ENCODE measurements at places on chromosomes 4 and X.

- no peak for DNase-seq
Measured at GRCh38 chrX:6456196-6456595, 78.7 kb downstream of the VCX3A start.

DNA sequence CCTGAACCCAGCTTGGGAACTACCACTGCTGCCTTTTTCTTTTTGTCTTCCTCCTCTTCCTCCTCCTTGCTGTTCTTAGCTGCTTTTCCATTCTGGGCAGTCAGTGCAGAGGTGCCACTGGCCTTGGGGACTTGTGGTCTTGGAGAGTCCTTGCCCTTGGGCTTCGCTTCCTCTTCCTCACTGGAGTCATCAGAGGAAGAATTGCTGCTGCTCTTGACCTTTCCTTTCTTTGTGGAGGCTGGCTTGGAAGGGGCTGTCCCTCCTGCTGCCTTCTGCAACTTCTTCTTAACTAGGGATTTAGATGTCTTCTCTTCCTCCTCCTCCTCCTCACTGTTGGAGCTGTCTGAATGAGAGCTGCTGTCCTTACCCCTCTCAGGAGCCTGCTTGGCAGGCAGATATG, 53.2 kb downstream of the FAM9B start:
- DNase-seq = no peak

GRCh38 chrX:55490121-55490520, 473 bp upstream of the USP51 start:
- DNase-seq = no peak

GRCh38 chr4:38085751-38086150, 125.6 kb downstream of the PTTG2 start:
- DNase-seq = no peak

DNA sequence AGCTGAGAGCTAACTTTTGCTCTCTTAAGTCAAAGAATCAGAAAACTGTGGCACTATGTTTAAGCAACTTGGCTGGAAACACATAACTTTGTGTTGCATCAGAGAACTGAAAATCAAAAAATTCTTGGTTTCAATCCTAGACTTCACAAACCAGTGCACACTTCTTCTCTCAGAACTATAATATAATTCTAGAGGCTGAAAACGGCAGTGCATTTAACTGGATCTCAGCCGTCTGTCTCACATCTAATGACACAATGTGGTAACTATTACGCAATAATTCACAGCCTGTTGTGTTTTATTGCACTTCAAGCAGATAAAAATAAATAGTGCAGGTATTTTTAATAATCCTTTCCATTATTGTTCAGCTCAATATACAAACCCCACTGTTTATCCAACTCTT, 260.6 kb upstream of the DIAPH2 start:
- DNase-seq = no peak

- DNase-seq = peak; percentile 53
Measured at GRCh38 chr4:145735827-145736226, 55.9 kb downstream of the C4orf51 start.

DNA sequence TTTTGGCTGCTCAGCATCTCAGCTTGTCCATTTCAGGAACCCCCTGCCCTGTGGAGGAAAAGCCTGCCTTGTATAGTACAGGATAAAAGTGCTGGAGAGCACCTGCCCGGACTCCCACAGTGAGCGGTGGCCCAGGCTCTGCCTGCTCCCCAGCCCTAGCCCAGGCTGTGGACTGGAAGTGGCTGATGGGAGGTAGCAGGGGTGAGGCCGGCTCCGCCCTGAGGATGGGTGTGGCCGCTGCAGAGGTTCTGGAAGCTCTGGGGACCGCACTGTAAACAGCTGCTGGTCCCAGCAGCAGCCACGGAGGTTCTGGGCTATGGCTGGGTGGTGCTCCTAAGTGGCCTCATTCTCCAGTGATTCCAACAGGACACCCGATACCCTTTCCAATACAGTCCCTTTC, 56.6 kb upstream of the HELT start:
- no peak for DNase-seq

DNA sequence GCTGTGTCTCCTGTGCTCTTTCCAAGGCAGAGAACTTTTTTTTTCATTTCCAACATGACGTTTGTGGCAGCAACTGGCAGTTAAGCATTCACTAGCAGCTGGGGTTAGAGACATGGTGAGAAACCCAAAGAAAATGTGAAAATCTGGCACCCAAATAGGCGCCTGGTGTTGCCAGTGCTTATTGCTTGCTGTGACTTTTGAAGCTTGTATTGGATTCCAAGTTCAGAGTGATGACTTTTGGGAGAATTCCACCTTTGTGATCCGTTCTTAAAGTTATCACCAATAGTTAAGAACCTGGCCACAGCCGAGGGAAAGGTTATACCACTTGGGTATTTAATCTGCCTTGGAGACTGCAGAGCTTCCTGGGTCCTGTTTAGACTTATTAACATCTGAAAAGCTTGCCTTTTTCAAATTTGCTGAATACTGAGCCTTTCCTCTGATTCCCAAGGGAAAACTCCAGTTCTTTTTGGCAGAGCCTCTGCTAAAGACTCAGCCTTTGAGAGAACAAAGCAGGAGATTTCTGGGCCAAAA, 101.0 kb downstream of the OPHN1 start:
- no peak for DNase-seq

Data from fibroblast of skin of back (primary cell).